Stimulated activated CD8-positive, alpha-beta memory T cell treated with anti-CD3 and anti-CD28 coated beads, Interleukin-7, amount 100 ng/mL, for 4 hours (primary cell): ENCODE measurements at places on chromosomes 4 and X.

DNA sequence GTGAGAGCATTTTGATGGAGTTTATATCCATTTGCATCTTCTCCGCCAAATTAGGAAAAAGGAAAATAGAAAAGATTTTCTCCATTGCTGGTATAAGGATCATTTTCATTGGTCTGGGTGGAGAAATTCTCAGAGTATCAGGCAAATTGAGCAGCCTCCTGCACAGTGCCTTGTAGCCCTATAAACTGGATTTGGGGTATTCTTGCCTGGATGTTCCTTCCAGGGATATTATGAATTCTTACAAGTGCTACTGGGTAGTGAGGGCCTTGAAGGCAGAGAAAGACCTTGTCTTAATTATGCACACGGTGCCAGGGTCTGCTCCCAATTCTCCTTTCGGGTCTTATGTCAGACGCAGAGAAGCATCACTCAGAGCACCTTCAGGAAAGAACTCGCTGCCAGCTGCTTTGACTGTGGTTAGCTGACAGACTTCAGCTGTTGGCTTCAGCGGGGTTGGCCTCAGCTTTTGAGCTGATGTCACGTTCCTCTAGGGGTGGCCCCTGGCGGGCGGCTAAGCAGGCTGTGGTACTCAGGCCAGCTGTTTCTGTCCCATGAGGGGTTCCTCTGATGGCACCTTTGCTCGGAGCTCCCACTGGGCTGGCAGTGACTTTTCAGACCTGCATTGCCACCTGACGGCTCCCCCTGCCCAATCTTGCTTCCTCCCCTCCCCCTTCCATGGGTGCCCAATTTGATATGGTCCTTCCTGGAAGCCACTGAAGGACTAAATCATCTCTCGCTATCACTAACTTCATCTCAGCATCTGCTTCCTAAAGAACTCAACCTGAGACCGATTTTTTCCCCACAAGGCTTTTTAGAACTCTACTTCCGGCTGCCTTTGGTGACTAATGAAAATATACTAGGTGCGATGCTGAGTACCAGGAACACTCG, 519.5 kb downstream of the BCOR start:
- peak; percentile 27 for DNase-seq

- DNase-seq: no peak
Measured at GRCh38 chr4:78418406-78418805, 133.2 kb upstream of the ANXA3 start.

- DNase-seq: no peak
Measured at GRCh38 chr4:182192511-182193181, 50.6 kb upstream of the TENM3 start.

DNA sequence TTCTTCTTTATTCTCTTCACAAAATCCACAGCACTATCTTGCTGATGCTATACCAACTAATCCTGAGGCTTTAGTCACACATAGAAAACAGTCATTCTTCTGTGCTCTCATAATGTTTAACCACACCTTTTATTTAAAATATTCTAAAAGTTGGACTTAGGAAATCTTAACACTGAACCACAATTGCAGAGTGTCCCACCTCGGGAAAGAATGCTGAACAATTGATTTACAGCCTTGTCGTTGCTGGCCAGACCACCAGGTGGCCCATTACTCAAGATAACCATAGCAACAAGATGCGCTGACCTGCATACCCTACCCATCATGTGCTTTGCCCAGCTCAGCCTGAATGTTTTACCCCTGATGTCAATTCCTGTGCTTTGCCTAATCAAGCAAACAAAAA, 100.8 kb downstream of the ARSJ start:
- DNase-seq: no peak
